ENCODE measurements at places on chromosomes 7 and 10.
A peak's percentile ranks its signal among the peaks of the same experiment; 100 is the strongest.

DNA sequence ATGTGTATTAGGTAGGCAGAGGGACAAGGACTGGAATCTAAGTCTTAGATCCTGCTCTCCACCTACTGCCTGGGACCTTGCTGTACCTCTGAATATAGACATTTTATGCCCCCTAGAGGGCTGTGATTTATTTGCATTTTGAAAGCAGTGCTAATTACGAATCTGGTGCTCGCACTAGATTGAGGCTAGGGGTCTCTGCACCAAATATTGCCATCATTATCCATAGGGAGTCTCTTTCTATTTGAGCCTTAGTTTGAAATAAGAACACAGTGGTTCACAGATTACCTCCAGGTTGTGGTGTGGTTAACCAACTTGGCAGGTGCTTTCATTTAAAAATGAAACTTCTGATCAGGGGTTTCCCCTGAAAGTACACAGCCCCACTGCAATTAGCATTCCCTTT, 41.8 kb downstream of the CNNM1 start:
- DNase-seq, result peak; percentile 22

- DNase-seq, result no peak
Observed at GRCh38 chr7:135253851-135254771, 20.5 kb downstream of the STRA8 start.

GRCh38 chr7:143492799-143493739, 15.4 kb downstream of the TAS2R41 start:
- no peak for DNase-seq

GRCh38 chr10:4437791-4438190, 388.2 kb upstream of the AKR1E2 start:
- DNase-seq, result no peak

DNA sequence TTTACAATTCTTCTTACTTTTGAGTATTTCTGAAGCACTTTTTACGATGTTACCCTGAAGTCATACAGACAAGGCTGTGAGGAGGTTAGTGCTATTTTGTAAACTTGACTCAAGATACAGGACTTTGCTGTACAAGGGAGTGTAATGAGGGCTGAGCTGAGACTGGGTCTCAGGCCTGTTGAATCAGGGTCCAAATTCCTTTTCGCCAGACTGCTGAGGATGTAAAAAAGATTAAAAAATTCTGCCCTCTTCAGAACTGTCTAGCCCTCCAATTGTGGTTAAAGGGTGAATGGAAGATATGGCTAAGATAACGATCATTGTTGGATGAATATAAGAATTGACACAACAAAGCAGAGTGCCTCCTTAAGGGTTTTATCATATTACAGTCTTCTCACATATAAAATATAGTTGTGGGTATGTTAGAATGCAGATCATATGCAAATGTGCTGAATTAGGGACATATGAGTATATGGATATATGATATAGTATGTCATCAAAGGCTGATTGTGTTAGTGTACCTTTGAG, 165.4 kb downstream of the SUGCT start:
- no peak for DNase-seq

Measured in GM19239 (cell line).